ENCODE measurements at places on chromosomes 11 and 22. TPM values are rescaled to one million over a fixed set of nuclear protein-coding genes. Genes with fewer than 3 reads are reported as not detected.
A peak's percentile ranks its signal among the peaks of the same experiment; 100 is the strongest.

DNA sequence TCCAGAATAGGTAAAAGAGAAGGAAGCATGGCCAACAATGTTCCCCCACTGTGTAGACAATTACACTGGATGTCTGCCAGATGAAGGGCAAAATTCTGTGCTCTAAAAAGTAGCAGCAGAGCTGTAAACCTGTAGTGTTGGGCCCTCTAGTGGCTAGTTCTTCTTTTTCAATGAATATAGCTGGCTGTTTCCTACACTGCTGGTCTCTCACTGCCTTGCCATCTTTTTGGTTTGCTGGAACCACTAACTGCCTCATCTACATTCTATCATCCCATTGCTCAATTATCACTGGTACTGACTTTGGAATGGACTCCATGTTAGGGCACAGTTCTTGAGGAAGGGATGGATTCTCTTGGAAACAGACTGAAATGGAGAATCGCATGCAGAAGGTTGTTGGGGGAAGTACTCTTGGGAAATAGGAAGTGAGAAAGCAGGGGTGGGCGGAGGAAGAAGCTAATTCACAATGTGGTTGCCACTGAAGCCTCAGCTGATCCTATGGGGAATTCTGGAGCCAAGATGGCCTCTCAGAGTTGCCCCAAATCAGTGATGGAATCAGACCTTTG lies 17.9 kb downstream of the KCNE3 start:
- peak; percentile 28 for DNase-seq

DNA sequence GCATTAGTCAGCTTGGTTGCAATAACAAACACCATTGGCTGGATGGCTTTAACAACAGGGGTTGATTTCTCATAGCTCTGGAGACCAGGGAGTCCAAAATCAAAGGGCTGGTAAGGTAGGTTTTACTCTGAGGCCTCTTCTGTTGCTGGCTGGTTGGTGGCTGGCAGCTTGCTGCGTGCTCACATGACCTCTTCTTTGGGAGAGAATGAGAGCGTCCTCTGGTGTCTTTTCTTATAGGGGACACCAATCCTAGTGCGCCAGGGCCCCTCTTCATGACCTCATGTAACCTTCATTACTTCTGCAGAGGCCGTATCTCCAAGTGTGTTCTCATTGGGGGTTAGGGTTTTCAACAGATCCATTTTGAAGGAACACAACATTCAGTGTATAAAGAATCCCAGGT lies 1308.3 kb downstream of the TBC1D22A start:
- no peak for DNase-seq

Gene MAJIN
- not detected for polyA plus RNA-seq

DNA sequence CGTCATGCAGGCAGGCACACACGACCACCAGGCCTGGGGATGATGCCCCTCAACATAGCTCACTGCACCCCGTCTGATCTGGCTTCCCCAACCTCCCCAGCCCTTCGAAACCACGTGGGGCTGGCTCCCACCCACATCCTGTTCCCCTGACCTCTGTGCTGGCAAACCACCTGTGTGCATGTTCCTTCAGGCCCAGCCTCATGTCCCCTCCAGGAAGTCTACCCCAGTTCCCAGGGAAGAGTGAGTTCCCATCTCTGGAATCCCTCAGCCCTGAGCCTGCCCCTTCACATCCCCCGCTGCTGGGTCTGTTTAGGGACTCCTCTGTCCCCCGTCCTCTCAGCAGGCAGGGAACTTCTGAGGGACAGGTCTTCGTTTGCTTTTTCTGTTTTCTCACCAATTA lies 7.1 kb downstream of the SLC7A4 start:
- DNase-seq = no peak

Gene OTOG
- not detected for polyA plus RNA-seq

DNA sequence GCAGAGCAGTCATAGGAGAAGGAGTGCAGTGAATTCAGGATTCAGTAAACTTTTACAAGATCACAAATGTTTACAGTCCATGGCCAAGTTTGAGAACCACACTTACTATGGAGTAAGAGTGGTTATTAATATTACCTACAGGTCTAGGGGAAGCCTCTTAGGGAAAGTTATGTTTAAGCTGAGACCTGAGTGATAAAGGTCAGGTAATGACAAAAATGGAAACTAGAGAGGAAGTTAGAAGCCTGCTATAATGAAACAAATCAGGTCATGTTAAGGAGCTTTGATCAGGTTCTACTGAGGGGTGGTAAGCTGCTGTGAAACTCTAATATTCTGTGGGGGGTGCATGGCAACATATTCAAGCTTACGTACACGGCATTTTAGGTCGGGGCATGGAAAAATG lies 32.5 kb upstream of the SLC22A9 start:
- no peak for DNase-seq

Gene TMEM132A
- polyA plus RNA-seq = 5.9 TPM

Gene CYB5R2
- 51.0 TPM for polyA plus RNA-seq

Gene BEST1
- 2.4 TPM for polyA plus RNA-seq

GRCh38 chr11:20162824-20163782 lies 2.8 kb upstream of the DBX1 start:
- no peak for DNase-seq

Gene MS4A12
- polyA plus RNA-seq = not detected

DNA sequence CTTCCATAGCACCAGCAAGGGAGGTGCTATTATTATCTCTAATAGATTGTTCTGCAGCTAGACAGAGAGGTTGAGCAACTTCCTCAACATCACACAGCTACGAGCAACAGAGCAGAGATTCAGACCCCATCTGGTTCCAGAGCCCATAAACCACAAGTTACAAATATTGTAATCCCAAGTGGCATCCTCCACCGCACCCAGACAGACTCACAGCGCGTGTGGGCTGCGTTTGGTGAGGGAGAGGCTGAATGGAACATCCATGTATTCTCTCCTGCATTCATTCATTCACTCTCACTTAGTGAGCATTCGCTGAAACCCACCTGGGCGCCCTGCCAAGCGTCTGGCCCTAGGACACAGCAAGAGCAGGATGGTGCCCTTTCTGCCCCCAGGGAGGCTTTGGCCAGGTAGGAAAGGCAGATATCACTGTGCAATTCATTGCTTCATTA lies 33.5 kb downstream of the LIF start:
- no peak for DNase-seq

Gene GPHA2
- not detected for polyA plus RNA-seq

- DNase-seq = no peak
These were observed 17.5 kb downstream of the FGF3 start for GRCh38 chr11:69801513-69802335.

Gene MAP6
- polyA plus RNA-seq = not detected

GRCh38 chr11:33333816-33334215 lies 76.6 kb downstream of the HIPK3 start:
- no peak for DNase-seq

- DNase-seq = no peak
These were observed 47.3 kb downstream of the TSPAN18 start for GRCh38 chr11:44774108-44774507.

- no peak for DNase-seq
These were observed 35.6 kb downstream of the TPBGL start for GRCh38 chr11:75276186-75276585.

- DNase-seq = no peak
These were observed 6.3 kb downstream of the OR52K2 start for GRCh38 chr11:4455419-4455818.

Gene EHF
- 0.08 TPM for polyA plus RNA-seq

- no peak for DNase-seq
These were observed 11.8 kb downstream of the UPB1 start for GRCh38 chr22:24506802-24507438.

DNA sequence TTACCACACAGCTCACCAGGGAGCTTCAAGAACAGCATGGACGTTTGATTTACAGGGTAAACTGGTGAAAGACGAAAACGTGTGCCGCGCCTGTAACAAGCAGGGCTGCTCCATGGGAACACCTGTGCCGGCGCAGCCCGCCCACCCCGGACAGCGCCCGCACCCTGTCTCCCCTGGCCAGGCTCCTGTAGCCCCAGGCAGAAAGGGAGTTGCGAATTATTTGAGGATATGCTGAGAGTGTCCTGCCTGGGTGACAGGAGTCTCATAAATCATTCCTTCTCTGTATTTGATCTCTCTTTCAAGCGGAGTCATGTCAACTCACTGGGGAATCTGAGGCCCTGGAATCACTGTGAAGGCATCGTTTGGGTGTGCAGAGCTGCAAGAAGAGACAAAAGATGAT lies 804.3 kb downstream of the OPCML start:
- no peak for DNase-seq

GRCh38 chr11:76698321-76699043 lies 27.9 kb upstream of the LRRC32 start:
- DNase-seq = no peak

- DNase-seq = no peak
These were observed 6.7 kb downstream of the DSCAML1 start for GRCh38 chr11:117790279-117790678.

DNA sequence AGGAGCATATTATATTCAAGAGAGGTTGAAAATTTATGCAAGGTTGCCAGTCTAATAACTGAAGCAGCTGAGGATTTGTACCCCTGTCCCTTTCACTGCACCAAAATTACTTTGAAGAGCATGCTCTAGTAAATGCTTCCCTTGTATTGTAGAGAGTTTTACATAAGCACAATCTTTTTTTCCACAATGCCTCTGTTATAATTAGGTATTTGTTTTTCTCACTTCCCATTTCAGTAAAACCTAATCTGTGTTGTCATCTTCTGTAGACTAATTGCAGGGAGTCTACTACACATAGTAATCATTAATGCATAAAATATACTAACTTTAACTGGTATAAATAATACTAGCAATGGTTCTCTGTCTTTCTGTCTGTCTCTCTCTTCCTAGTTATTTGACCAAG lies 718.4 kb upstream of the ANO5 start:
- DNase-seq = no peak

All from GM12878 (cell line).